ENCODE measurements at places on chromosomes 1 and 21.
A peak's percentile ranks its signal among the peaks of the same experiment; 100 is the strongest.

GRCh38 chr21:28489162-28489561, 503.5 kb downstream of the LTN1 start:
- DNase-seq, result peak; percentile 28

- DNase-seq, result no peak
Observed at GRCh38 chr1:216054600-216054999, 368.6 kb downstream of the USH2A start.

DNA sequence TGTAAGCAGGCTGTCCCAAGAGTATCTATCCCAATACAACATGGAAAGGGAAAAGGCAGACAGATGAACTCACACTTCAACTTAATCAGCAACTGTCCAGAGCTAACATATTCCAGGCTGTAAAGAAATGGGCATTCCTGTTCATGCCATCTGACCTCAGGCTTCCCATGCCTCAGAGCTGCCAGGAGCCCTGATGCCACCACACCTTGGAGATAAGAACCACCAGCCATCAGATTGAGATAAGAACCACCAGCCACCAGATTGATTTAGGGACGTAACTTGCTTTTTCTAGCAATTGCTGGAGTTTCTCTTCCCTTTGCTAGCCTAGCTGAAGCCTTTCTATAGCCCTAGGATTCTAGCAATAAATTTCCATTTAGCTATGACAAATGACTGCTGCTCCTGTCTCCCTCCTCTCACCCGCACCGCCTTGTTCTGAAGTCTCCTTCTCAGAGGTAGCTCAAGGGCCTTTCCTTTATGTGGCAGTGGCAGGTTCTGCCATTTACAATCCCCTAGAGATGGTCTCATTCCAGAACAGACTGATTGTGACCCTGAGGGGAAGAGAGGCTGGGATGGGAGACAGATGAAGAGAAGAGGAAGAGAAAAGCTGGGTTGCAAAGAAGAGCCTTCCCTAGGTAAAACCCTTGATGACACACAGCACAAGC, 88.0 kb upstream of the CTTNBP2NL start:
- no peak for DNase-seq

GRCh38 chr1:114586513-114587047, 5.2 kb upstream of the BCAS2 start:
- DNase-seq, result no peak

DNA sequence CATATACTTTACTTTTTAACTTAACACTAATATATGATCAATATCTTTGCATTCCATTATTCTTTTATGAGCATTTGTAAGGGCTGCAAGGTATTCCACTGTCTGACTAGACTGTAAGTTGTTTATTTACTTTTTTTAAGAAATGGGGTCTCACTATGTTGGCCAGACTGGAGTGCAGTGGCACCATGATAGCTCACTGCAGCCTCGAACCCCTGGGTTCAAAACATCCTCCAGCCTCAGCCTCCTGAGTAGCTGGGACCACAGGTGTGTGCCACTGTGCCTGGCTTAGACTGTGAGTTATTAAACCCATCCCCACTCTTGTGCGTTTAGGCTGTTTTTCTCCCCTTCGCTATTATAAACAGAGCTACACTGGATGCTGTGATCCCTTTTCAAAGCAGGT, 6.7 kb upstream of the KIF26B start:
- no peak for DNase-seq

- DNase-seq, result peak; percentile 9
Observed at GRCh38 chr21:18493422-18493821, 89.8 kb upstream of the TMPRSS15 start.
